ENCODE measurements at places on chromosomes 6 and 20. TPM values are rescaled to one million over a fixed set of nuclear protein-coding genes. Genes with fewer than 3 reads are reported as not detected.

The ACTL10 gene
- 3.6 TPM for total RNA-seq

The HLA-DQB2 gene
- not detected for total RNA-seq

The ZNF391 gene
- 0.76 TPM for total RNA-seq

The RAB23 gene
- 14.9 TPM for total RNA-seq

The FAM217A gene
- total RNA-seq = not detected

The CDSN gene
- total RNA-seq = not detected

The HCK gene
- total RNA-seq = not detected

The FAM83D gene
- total RNA-seq = 43.8 TPM

The LAMA2 gene
- 43.3 TPM for total RNA-seq

The WFDC10B gene
- not detected for total RNA-seq

The ADGRG6 gene
- total RNA-seq = 158 TPM

The TOMM6 gene
- 145 TPM for total RNA-seq

The SEL1L2 gene
- total RNA-seq = not detected

The KCNK16 gene
- total RNA-seq = not detected

The FAM209B gene
- not detected for total RNA-seq

The EDN1 gene
- 229 TPM for total RNA-seq

The MAPK14 gene
- total RNA-seq = 75.2 TPM

The TSBP1 gene
- not detected for total RNA-seq

All from epithelial cell of umbilical artery (primary cell).